A172 (cell line): ENCODE measurements at places on chromosomes 2 and 18.

GRCh38 chr2:30694286-30695055 lies 112.8 kb downstream of the CAPN13 start:
- no peak for DNase-seq

- peak; percentile 31 for DNase-seq
These were observed 26.8 kb downstream of the MPHOSPH10 start for GRCh38 chr2:71157124-71157793.

GRCh38 chr2:203796248-203797010 lies 71.1 kb upstream of the CTLA4 start:
- no peak for DNase-seq

DNA sequence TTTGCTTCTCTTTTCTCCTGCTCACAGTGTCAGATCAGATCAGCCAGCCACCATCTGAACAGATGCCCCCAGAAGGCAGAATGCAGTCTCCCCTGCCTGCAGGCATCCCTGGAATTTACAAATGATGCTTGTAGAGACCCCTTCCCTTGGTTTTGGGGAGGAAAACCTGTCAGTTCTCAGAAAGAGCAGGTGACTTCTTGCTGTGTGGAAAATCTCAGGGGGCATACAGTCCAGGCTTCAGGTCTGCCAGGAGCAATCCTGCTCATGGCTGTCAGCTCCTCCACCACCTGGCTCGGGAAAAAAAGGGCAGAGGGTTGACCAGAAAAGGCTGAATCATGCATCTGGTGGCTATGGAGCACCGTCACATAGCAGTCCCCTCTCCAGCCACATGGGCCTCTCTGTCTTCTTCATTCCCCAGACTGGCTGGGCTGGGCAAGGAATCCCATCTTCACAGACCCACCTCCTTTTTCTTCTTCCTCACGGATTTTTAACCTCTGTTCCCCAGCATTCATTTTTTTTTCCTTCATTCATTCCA lies 107.0 kb downstream of the KCNF1 start:
- no peak for DNase-seq

DNA sequence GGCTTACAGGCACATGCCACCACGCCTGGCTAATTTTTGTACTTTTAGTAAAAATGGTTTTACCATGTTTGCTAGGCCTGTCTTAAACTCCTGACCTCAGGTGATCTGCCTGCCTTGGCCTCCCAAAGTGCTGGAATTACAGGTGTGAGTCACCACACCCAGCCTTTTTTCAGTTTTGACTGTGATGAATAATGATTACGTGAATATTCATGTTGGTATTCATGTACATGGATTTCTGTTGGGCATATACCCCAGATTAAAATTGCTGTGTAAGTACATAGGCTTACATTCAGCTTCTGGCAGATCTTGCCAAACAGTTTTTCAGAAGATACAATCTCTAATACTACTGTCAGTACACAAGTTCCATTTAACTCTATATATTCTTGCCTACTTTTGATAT lies 20.9 kb downstream of the SLC39A10 start:
- no peak for DNase-seq

DNA sequence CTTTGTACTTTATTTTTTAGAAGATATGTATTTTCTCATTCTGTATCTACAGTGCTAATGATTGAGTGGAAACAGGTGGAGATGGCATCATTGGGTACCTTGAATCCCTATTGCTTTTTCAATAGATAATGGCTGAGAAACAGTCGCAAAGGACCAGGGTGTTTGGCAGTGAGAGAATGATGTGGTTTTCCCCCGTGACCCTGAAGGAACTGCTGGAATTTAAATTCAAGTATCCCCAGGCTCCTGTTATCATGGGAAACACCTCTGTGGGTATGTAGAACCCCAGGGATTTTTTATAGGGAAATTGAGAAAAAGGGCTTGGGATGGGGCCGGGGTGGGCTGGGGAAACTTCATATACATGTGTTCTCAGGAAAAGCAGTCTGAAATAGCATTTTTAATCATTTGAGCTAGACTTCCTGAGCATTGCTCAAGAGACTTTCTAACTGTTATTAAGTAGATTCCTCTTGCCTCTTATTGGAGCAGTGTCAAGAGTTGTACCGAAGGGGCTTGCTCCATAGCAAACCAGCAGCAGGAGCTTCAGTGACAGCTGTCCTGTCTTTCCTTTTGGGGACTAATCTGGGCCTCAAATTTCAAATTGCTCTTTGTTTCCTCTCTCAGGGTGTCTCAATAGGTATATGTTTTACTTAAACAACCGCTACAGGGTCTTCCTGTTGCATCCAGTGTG lies 18.9 kb downstream of the AOX1 start:
- DNase-seq = no peak

DNA sequence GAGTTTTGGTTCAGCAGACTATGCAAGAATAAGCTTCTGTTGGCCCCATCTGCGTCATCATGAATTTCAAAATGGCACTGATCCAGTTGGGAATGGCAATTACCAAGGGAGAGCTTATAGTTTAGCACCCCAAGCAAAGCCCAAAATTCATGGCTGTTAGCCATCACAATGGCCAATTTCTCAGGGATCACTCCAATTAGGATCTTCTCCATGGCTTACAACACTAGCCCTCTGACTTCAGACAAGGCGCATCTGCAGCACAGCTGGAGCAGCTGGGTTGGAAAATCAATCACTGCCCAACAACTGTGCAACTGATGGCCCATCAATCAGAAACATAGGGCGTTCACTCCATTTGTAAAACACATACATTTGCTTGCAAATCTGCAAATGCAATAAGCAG lies 273.6 kb downstream of the SRBD1 start:
- no peak for DNase-seq

GRCh38 chr2:88188748-88189147 lies 18.6 kb downstream of the THNSL2 start:
- peak; percentile 51 for DNase-seq

GRCh38 chr18:37122877-37123276 lies 293.9 kb downstream of the KIAA1328 start:
- no peak for DNase-seq
